Endothelial cell (in vitro differentiated cells): ENCODE measurements at places on chromosomes 7 and 10. TPM values are rescaled to one million over a fixed set of nuclear protein-coding genes. Genes with fewer than 3 reads are reported as not detected.

DNA sequence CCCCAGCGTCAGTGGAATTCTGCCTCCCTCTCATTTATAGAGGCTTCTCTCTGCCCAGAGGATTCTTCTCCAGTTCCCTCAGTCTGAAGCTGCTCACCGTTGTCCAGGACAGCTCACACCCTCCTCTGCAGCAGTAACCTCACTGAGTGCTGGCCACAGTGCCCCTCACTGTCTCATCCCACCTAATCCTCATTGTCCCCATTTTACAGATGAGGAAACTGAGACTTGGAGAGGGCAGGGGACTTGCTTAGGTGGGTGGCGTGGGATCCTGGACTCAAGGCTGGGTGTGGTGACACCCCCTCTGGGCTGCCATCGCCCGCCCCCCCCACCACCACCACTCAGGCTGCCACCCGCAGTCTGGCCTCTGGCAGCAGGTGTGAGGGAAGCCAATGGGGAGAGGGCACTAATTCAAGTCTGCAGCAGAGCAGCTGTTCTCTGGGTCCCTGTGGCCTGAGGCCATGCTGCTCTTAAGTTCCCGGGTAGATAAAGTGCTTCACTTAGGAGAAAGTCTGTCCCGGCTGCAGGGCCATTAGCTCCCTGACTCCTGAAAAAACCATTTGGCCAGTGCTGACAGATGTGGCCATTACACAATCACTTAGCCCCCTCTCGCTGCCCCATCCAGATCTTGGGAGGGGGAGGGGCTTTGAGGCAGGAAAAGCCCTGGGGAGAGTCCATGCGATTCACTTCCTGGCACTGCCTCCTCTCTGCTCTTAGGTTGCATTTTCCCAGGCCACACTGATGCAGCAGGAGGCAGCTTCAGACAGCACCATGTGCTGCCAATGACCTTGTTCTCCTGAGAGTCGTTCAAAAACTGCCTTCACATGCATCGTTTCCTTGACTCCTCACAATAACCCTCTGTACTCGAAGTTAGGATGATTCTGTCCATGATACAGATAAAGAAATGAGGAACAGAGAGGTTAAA is 36.3 kb downstream of the DRGX start:
- DNase-seq, result peak; percentile 50

- no peak for DNase-seq
Observed at GRCh38 chr10:48811917-48812316, 127.2 kb downstream of the WDFY4 start.

The C10orf90 gene
- not detected for total RNA-seq

- peak; percentile 38 for DNase-seq
Observed at GRCh38 chr10:104028146-104028545, 57.5 kb downstream of the COL17A1 start.

DNA sequence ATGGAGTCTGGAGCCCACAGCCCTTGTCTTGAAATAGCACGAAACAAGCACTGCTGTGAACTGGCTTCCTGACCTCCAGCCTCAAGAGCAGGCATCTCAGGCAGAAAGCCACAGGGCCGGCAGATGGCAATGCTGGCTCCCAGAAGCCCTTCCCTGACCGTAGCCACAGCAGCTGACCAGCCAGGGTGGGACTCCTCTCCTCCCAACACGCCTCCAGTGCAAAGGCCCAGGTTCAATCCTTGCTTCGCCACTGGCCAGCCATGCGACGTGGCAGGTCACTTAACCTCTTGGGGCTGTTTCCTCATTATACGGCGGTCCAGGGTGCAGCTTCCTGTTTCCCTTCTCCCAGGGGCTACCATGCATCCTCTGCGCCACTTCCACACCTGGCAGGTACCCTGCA is 12.8 kb downstream of the PRKAG2 start:
- no peak for DNase-seq

DNA sequence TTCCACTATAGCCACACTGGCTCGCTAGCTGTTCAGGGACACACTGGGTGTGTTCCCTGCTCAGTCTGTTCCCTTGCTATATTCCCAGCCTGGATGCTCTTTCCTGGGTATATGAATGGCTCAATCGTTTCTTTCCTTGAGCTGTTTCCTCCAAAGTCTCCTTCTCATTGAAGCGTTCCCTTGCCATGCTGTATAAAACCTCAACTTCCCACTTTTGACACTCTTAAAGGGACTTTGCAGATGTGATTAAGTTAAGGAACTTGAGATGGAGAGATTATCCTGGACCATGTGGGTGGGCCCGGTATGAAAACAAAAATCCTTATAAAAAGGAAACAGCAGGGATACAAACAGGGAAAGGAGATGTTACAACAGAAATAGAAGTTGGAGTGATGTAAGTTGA is 973.1 kb downstream of the LRMDA start:
- no peak for DNase-seq

The HGF gene
- 0.82 TPM for total RNA-seq

- no peak for DNase-seq
Observed at GRCh38 chr10:112722758-112723157, 227.3 kb upstream of the TCF7L2 start.

The RET gene
- total RNA-seq, result 0.28 TPM

The SORBS1 gene
- total RNA-seq, result 103 TPM

GRCh38 chr10:96673318-96674099 is 46.8 kb downstream of the PIK3AP1 start:
- DNase-seq, result no peak

DNA sequence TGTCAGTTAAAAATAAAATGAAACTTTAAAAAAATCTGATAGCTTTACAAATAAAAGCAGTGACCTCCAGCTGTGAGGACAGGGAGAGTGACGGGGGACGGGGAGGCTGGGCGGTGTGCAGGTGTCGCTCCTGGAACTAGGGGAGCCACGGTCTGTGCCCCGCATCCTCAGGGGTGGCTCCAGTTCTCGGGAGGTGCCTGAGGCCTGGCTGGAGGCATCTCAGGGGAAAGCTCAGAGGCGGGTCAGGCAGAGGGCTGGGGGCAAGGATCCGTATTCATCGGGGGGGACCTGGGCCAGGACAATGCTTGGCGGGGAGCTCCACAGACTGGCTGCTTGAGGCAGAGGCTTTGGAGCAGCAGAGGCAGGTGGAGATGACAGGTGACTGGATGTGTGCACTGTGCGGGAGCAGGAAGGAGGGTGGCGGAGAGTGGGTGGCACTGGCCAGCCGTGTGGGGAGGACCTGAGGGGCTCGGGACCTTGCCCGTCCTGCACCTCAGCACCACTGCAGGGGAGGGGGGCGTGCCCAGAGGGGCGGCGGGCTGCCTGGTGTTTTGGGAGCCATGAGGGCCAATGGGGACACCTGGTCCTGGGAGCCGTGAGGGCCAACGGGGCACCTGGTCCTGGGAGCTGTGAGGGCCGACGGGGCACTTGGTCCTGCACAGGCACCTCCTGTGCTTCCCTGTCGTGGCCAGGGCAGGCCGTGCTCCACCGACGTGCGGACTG is 13.2 kb downstream of the PWWP2B start:
- DNase-seq, result no peak

The PODXL gene
- total RNA-seq, result 302 TPM

DNA sequence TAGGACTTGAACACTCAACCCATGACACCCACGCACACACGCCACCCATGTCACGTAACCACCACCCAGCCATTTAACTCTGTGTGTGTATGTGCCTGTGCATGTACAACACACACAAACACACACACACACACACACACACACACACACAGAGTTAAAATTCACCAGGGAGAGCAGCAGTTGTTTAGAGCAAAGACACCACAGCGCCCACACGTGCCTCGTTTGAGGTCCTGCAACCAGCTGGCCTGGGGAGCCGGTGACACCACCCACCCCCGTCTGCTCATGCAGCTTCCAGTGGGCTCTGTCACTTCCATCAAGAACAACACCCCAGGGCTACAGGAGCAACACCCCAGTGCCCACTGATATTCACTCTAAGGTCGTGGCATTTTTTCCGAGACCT is 97.4 kb downstream of the ELFN1 start:
- DNase-seq, result no peak

The CLRN3 gene
- total RNA-seq, result 0.31 TPM

DNA sequence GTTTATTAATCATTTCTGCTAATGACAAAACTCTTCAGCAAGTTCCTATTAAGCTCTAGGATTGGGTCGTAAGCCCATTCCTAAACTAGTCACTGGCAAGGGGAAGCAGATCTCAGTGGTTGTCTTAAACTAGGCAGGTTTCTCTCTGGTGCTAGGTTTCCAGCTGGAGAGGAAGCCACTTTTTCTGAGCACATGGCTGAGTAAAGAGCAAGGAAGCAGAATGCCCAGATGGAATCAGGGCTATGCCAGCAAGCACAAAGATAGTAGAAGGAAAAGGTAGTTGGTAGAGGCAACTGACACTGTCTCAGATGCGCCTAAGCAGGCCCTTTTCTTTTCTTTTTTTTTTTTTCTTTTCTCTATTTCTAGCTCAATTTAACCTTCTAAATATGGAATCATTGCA is 224.9 kb downstream of the EXOC4 start:
- DNase-seq, result no peak

The SPDYE1 gene
- total RNA-seq, result not detected

The JAZF1 gene
- total RNA-seq, result 8.5 TPM

The SH2D4B gene
- 0.23 TPM for total RNA-seq

The PLXNA4 gene
- total RNA-seq, result 3.5 TPM

The ATRNL1 gene
- total RNA-seq, result 32.5 TPM

DNA sequence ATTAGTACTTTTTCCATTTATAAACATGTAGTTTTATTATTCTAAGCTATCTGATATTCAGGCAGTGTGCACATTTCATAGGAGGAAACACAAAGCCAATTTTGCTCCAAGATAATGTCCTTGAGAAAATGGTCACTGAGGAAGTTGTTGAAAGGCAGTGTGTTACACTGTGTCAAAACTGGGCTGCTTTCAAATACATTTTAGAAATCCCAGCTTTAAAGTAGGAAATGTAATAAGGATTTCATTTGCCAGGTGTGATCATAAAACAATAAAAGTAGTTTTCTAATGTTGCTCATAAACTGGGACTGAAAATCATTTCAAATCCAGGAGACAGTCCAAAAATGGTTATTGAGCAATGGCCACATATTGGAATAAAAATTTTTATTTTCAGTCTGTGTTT is 80.1 kb downstream of the WDR37 start:
- DNase-seq, result no peak

The GNGT1 gene
- not detected for total RNA-seq

DNA sequence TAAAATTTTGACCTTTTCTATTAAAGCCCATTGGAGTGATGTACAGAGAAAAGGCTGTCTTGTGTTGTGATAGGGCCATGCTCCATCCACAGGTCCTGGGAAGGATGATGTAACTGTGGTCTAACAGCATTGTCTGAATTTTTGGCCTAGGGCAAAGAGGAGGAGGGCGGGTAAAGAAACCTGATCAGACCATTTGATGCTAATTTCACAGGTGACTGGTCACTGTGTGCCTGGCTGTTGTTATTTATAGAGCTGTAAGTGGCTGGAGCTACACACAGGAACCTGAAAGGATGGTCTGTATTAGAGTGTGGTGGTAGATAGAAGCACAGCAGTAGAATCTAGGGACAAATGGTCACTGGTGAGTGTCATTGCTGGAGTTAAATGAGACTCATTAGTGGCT is 182.1 kb downstream of the AUTS2 start:
- no peak for DNase-seq
